ENCODE measurements at places on chromosomes 13 and 19.

- DNase-seq = no peak
Measured at GRCh38 chr19:30340771-30341561, 31.2 kb upstream of the ZNF536 start.

DNA sequence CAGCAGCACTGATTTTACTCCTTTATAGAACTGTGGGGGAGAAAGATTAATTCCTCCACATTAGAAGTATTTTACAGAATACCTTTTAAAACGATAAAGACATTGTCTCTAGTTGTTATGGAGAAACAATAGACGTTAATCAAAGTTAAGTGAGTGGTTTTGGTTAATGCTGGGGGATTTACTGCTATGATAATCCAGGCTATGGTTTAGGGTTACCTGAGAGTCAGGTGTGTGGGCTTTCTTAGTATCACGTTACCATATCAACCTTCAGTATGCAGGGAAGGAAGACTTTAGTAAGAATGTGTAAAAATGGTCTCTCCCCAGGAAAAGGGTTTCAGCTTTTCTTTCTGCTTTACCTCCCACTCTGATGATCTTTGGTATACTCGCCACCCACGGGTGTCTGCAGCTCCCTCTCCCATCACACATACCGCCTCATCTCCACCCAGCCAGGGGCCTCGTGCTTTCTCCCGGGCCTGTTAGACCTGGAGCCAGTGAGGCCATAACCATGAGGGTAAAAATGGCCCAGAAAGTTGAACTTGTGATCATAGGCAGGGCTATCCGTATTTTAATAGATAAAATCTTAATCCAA is 45.6 kb upstream of the WDFY2 start:
- DNase-seq = no peak

DNA sequence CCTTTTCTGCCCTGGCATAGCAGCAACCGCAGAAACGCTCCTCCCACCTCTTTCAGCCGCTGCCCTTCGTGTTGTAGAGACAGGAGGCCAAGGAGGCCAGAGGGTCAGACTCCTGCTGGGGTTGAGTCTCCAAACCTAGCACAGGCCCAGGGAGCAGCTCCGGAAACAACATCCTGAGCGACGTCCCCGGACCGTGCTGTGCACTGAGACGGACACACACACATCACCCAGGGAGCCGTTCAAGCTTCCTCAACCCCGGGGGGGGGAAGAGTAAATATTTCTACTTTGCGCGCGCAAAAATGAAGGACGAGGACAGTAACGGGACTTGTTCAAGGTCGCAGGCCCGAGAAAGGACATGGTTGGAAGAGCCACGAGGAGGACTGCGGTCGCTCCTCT is 657 bp downstream of the ZNF550 start:
- no peak for DNase-seq

DNA sequence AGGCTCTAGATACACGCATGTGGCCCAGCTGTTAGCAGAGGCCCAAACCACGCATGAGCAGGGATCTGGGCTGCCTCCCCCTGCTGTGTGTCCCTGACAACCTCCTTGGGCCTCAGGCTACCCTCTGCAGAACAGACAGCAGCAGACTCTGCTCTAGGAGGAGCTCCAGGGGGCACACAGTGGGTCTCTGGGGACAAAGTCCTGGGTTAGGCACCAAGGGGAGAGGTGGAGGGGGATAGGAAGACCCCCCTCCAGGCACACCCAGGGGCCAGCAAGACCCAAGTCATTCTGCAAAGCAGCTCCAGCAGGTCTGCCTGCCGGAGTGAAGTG is 8.0 kb downstream of the TINCR start:
- no peak for DNase-seq

DNA sequence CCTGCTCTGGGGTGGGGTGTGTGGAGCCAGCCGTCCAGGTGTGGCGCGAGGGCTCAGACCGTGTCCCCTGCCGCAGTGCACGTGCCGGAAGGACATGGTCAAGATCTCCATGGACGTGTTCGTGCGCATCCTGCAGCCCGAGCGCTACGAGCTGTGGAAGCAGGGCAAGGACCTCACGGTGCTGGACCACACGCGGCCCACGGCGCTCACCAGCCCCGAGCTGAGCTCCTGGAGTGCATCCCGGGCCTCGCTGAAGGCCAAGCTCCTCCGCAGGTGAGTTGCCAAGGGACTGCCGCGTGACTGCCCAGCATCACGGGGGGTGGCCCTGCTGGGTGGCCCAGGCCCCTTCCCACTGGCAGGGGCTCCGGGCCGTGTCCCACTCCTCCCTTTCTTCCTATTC is 141.6 kb downstream of the KDM4B start:
- DNase-seq = no peak

DNA sequence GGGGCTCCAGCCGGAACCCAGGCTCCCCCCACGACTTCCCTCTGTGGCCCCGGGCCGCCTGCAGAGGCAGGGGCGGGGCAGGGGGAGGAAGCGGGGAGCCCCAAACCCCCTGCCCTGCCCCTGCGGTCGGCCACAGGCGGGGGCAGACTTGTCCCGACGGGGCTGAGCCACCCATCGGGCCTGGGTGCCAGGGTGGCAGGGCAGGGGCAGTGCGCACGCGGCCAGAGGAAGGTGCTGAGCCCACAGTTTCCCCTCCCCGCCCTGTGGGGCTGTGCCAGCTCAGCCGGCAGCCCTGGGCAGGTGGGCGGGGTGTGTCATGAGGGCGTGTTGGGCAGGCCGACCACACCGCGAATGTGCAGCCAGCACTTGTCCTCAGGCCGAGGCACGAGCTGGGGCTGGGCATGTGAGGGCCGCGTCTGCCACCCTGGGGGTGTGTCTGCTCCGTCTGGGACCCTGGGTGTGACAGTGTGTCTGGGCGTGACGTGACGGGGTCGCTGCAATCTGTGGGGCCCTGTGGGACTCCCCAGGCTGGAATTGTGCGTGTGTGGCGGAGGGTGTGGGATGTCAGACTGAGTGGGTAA is 17.7 kb downstream of the CCDC97 start:
- peak; percentile 67 for DNase-seq

GRCh38 chr19:15292140-15292539 is 40.2 kb downstream of the BRD4 start:
- no peak for DNase-seq

- no peak for DNase-seq
Measured at GRCh38 chr13:40220299-40220935, 446.0 kb downstream of the FOXO1 start.

DNA sequence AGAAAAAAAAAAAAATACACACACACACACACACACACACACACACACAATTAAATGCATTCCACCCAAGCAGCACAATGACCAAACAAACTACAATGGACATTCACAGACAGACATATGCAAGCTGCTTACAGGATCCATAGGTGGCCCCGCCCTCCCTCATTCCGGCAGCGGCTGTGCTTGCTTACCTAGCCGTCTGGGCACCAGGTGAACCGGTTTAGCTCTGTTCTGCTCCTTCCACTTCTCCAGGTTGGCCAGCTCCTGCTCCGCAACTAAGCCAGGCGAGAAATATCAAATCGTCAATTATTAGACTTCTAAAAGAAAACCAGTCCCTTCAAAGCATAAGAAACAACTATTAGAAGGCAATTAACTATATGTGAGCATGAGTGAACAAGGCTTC is 23.1 kb downstream of the EPSTI1 start:
- DNase-seq = no peak

GRCh38 chr13:31179754-31180153 is 18.1 kb upstream of the HSPH1 start:
- DNase-seq = no peak

GRCh38 chr19:51686171-51686570 is 7.0 kb upstream of the SPACA6 start:
- no peak for DNase-seq

DNA sequence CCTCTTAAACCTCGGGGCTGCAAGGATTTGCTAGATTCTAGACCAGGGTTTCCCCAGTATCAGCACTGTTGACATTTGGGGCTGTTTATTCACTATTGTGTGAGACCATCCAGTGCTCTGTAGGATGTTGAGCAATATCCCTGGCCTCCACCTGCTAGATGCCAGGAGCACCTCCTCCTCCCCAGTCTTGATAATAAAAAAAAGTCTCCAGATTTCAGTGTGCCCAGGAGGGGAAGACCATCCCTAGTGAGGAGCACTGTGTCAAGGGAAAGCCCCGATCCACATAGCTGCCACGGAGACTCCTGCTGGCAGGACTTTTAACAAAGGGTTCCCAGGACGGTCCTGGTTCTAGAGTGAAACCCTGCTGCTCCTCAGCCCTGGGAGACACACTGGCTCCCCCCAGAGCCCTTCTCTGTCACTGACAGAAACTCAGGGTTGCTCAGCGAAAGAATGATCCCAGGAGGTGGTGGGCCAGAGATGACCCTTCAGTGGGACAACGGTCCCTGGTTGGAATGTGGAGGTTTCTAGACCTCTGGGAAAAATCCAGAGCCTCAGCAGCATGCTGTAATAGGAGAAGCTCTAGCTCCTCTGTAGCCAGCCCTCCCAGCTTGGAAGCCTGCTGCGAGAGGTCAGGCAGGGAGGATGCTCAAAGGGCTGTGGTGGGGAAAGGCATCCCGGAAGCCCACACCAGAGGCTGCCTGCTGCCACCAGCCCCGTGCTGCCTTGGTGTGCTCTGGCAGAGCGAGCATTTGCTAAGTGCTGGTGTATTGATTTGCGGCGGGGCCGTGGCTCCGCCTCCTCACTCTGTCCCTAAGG is 20.3 kb downstream of the LYL1 start:
- DNase-seq = no peak

DNA sequence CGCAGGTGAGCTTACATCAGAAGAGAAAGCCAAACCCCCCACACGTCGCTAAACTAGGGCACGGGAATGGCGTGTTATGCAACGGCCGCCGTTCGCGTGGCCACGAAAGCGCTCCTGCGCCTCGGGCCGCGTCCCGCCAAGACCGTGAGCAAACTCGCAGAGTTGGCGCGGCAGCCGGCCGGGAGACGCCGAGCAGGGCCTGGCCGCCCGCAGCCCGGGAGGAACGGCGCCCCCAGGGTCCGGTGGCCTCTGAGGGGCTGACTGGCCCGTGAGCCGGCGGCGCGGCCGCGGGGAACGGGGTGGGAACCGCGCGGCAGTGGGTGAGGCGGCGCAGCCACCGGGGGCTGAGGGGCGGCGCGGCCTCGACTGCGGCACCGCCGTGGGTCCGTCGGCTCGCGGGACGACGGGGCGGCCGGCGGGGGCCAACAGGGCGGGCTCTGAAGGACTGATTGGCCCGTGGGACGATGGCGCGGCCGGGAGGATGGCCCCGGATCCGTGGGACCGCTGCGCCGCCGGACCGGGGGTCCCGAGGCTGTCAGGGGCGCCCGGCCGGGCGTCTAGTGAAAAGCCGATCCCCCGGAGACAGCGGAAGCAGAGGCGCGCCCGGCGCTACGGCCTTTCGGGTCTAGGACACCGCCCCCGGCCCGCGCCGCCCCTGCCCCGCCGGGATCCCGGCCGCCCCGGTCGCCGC is 903 bp downstream of the LATS2 start:
- no peak for DNase-seq

DNA sequence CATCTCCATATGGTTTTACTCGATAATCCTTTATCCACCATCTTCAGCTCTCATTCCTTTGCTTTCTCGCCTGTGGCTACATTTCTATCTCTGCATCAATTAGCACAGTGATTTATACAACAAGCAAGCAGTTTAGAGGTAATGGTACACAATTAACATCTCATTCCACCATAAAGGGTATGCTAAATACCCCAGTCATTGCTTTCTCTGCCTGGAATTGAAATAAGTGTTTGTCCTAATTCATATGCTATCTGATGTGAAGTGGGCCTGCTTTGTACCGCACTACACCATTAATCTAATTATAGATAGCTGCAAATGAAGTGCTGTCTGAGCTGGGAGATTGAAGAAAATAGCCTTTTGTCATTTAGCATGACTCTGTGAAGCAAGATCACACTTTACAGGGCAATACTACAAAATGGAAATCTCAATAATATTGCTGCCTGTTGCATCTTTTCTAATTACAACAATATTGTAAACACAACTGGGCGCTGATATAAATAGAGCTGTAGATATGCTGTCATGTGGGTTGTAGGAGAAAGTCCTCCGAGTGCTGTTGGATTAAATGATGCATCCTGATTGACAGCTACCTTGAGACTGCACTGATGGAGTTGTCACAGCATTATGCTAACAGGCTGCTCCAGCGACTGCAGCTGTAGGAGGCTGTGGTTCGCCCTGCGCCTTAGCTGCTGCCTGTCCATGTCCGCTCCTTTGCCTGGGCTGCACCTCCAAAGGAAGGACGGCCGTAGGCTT is 78.2 kb downstream of the GGACT start:
- DNase-seq = no peak

DNA sequence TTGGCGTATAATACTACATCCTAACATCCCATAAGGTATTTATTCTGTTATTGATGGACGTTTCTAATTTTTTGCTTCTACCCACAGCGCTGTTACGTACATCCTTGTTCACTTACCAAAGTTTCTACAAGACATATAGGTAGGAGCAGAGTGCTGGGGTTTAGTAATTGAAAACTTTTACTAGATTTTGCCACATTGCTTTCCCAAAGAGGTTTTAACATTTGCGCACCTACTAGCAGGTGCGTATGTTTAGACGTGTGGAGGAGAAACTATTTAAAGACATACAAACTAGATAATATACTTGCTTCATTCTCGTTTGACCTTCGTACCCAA is 559 bp upstream of the RPL21 start:
- no peak for DNase-seq

- DNase-seq = no peak
Measured at GRCh38 chr13:27128825-27129627, 42.6 kb downstream of the USP12 start.

GRCh38 chr19:50896591-50897190 is 14.5 kb downstream of the KLK4 start:
- no peak for DNase-seq

Data from stimulated activated CD8-positive, alpha-beta memory T cell treated with anti-CD3 and anti-CD28 coated beads, Interleukin-12 subunit alpha, Interleukin-12 subunit beta, amount 100 ng/mL, for 1 hour (primary cell).